Fibroblast of villous mesenchyme (primary cell): ENCODE measurements at places on chromosomes 12 and 14. TPM values are rescaled to one million over a fixed set of nuclear protein-coding genes. Genes with fewer than 3 reads are reported as not detected.

Gene GLIPR1L2
- total RNA-seq, result 0.32 and 0.43 TPM in 2 replicates

Gene OGFOD2
- 7.3 and 11.9 TPM in 2 replicates for total RNA-seq

Gene DCAF5
- total RNA-seq, result 24.2 and 30.0 TPM in 2 replicates

Gene LRIG3
- 66.0 and 97.2 TPM in 2 replicates for total RNA-seq

Gene DTX3
- 19.0 and 22.9 TPM in 2 replicates for total RNA-seq

Gene TRIAP1
- 18.7 and 30.7 TPM in 2 replicates for total RNA-seq

Gene ADGRD1
- under 0.01 TPM in 2 replicates for total RNA-seq

Gene MYO1H
- total RNA-seq, result not detected in 2 replicates

Gene UNC119B
- total RNA-seq, result 18.7 and 25.0 TPM in 2 replicates

Gene SLC25A21
- total RNA-seq, result 0.97 and 1.3 TPM in 2 replicates

Gene ITPR2
- 56.0 and 77.7 TPM in 2 replicates for total RNA-seq

GRCh38 chr12:10158406-10158805, 13.5 kb downstream of the OLR1 start:
- DNase-seq, result no peak

- no peak for DNase-seq
These were observed 4.4 kb upstream of the SMIM41 start for GRCh38 chr12:52074971-52075724.

- DNase-seq, result no peak
These were observed 142.7 kb downstream of the HMGA2 start for GRCh38 chr12:65966852-65967593.

DNA sequence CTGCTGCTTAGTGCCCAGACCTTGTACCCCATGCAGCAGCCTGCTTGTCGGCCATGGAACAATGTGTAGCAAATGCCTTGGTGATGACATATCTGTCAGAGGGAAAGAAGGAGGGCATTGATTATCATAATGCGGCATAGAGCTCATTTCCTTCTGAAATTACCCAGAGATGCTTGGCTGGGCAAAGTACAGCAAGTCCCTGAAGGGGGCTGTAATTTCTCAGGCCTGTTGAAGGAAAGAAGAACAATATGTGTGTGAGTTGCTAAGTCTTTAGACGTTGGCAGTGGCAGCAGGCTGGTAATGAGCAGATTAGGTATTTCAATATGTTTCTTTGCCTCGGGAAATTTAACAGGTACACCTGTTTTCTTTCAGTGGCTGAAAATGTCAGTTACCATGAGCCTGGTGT, 128.6 kb downstream of the CRADD start:
- no peak for DNase-seq

DNA sequence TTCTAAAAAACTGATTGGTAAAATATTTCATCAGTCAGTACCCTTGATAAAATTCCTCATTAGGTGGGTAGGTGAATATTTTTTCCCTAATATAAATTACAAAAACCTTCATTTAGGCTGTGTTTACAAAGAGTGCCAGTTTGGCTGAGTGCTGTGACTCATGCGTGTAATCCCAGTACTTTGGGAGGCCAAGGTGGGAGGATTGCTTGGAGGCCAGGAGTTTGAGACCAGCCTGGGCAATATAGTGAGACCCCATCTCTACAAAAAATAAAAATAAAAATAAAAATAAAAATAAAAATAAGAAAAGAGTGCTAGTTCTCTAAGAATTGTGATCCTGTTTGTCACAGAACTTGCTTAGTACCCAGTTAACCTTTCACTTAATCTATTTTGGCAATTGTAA, 398.4 kb upstream of the RGS6 start:
- no peak for DNase-seq

DNA sequence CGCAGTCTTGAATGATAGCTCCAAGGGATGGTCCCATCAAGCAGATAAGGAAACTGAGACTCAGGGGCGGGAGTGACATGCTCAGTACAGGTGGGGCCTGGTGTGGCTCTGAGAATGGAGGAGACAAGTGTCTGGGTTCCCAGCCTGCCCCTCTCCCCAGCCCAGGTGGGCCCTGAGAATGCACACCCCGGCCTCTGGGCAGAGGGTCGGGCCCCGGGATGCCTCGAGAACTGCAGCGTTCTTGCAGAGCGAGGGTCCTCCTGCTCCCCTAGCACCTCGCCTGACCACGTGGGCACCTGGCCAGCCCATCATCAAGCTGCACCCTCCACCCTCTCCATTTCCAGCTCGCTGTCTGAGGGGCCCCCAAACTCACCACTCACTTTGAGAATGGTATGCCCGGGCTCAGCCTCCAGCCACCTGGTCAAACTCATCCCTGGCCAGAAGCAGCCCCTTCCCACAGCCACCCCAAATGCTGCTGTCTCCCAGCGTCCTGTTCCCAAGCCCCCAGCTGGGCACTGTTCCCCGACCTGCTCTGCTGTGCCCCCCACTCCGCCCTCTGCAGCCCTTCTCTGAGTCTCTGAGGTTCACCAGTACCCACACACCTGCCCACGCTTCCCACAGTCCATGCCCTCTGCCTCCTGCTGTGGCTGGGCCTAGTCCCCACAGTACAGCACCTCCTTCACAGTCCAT, 44.3 kb downstream of the CYP46A1 start:
- DNase-seq, result no peak

DNA sequence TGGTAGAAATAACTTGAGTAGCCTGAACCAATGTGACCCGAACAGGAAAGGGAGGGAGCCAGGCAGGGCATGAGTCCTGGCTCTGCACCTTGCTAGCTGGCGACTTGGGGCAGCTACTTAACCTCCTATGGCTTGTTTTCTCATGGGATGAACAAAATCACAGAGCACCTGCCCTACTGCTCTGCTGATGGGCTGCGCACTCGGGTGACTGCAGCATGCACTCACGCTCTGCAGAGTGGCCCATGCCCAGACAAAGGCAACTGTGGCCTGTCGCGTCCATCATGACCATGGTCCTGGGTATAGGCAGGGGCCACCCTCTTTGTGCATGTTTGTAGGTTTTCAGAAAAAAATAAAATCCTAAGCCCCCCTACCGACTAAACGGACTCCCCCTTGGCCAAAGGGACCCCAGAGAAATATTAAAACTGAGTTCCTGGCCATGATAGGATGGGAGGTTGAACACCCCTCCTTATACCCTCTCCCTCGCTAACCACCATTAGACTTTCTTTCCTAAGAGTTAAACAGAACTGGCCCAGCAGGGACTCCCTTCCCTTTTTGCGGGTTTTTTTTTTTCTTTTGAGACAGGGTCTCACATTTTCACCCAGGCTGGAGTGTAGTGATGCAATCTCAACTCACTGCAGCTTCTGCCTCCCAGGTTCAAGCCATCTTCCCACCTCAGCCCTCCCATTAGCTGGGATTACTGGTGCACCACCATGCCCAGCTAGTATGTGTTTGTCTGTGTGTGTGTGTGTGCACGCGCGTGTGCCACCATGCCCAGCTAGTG, 32.5 kb downstream of the VWF start:
- no peak for DNase-seq

DNA sequence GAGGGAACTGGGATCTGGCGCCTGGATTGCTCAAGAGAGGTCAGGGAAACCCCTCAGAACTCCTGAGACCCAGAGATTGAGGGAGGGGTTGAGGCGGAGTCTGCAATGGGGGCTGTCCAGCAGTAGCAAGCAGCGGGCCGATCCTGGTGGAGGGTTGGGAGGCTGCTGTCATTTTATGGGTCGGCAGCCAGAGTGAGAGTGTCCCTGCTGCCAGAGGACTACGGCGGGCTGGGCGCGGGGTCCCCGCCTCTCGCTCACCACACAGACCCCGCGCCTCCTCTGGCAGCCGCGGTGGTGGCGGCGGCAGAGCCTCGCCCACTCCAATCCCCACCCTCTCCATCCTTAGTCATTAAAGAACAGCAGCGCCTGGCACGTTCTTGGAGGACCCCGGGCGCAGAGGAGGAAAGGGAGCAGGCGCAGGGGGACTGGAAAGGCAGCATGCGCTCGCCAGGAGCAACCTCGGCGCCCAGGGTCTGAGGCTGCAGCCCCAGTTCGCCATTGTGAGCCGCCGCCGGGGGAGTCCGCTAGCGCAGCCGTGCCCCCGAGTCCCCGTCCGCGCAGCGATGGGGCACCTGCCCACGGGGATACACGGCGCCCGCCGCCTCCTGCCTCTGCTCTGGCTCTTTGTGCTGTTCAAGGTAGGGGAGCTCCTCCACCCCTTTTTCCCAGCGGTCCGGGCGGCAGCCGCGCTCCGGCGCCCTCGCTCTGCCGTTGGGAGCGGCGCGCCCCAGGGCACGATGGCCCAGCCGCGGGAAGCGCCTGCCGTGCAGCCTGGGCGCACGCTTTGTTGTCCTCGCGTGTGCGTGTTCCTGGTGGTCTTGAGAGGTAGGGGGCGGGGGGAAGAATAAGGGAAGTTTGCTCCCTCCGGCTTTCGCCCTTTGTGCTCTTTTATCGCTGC, at the start of gene PTPRO:
PTPRO (plus strand) TSS at position 345 of the 898 bp plus-strand sequence.
- DNase-seq, result no peak

- DNase-seq, result peak; percentile 76
These were observed 72.9 kb upstream of the DDX11 start for GRCh38 chr12:31000751-31001150.

GRCh38 chr12:4505376-4505986, 33.2 kb upstream of the RAD51AP1 start:
- peak; percentile 44 for DNase-seq

DNA sequence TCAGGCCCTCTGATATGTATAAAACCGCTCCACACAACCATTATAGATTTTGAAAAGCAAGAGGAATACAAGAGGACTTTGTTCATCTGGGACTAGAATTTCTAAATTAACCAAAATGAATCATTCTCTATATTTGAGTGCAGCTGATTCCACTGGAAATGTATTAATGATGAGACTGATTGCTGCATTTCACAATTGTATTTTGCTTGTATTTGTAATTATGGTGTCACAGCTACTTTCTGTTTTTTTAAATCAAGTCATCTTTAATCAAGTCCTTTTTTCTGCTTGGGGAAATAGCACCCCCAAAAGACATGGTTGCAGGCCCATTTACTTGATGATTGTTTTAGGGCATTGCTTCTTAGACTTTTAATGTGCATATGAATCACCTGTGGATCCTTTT, 162.4 kb downstream of the KICS2 start:
- no peak for DNase-seq

GRCh38 chr12:2376908-2377657, 324.3 kb downstream of the CACNA1C start:
- no peak for DNase-seq

GRCh38 chr12:104439137-104439536, 17.6 kb upstream of the CHST11 start:
- DNase-seq, result no peak

- DNase-seq, result peak; percentile 83
These were observed 91.0 kb downstream of the LRRC74A start for GRCh38 chr14:76917158-76917596.

GRCh38 chr12:108526482-108527165, 11.5 kb downstream of the FICD start:
- peak; percentile 10 for DNase-seq

DNA sequence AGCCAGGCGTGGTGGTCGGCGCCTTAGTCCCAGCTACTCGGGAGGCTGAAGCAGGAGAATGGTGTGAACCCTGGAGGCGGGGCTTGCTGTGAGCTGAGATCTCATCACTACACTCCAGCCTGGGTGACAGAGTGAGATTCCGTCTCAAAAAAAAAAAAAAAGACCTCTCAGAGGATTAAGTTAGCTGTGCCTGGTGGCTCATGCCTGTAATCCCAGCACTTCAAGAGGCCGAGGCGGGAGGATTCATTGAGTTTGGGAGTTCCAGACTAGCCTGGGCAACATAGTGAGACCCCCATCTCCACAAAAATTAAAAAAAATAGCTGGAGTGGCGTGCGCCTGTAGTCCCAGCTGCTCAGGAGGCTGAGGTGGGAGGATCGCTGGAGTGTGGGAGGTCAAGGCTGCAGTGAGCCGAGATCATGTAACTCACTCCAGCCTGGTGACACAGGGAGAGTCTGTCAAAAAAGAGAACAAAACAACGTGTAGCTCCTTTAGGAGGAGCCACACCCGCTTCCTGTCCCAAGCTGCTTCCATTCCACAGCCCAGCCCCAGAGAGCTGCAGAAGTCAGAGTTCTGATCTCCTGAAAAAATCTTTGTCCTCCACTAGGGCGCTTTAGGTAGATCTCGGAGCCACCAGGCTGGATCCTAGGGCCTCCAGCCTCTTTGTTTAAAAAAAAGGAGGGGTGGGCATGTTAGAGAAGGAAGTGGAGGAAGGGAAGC, 11.5 kb upstream of the ULK1 start:
- no peak for DNase-seq

- no peak for DNase-seq
These were observed 92.8 kb downstream of the SLC15A5 start for GRCh38 chr12:16184681-16185080.

GRCh38 chr14:52265253-52265652, 2.2 kb upstream of the PTGDR start:
- DNase-seq, result no peak

DNA sequence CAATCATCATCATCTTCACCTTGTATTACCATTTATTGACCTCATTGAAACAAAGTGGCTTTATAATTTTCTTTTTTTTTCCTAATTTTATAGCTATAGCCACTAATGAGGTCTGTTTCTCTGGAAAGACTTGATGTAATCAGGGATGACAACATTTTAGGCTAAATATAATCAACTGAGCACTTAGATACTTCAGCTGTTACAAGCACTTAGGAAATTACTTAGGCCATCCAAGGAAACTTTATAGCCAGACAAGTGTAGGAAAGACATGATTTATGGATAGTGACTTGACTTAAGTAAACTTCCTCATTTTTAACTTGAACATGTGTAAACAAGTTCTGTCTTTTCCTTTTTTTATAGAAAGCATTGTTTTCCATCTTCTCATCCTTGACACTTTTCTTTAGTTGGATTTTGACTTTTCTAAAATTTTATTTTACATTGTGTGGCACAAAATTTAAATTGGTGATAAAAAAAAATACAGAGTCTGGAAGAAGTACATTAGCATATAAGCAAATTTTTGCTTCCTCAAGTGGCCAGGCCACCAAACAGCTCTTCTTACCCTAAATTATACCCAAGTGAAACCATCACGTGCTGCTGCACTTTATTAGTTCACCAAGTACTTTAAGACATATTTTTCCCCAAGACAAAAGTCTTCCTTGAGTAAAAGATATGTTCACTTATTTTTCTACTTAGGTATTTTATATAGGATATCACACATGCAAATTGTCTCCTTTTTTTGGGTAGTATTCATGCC, 15.1 kb downstream of the CPNE8 start:
- DNase-seq, result peak; percentile 89
